ENCODE measurements at places on chromosomes 2 and 18.

DNA sequence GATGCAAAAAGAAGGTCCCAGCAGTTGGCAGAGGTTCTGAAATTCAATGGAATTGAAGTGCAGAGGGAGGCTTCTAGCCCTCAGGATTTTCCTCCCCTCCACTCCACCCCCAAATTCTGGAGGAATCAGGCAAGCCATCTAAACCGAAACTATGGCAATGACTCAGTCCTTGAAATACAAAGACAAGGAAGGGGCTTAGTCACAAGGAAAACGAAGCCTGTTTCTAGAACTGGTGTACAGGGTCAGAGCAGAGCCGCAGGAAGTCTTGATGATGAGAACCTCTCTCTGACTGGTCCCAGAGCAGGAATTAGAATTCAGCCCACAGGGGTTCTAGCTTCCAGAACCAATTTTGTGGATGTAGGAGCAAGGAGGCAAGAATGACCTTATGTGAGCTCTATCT lies 111.7 kb upstream of the SCN1A start:
- DNase-seq = no peak

DNA sequence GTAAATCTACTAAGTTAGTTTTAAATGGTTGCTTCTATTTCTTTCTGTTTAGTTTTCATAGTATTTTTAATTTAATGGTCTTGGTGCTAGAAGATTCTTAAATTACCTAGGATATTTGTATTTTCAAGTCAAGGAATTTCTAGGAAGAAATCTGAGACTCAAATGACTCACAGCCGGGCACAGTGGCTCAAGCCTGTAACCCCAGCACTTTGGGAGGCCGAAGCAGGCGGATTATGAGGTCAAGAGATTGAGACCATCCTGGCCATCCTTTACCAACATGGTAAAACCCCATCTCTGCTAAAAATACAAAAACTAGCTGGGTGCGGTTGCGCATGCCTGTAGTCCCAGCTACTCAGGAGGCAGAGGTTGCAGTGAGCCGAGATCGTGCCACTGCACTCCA lies 95.5 kb downstream of the C2orf74 start:
- no peak for DNase-seq

DNA sequence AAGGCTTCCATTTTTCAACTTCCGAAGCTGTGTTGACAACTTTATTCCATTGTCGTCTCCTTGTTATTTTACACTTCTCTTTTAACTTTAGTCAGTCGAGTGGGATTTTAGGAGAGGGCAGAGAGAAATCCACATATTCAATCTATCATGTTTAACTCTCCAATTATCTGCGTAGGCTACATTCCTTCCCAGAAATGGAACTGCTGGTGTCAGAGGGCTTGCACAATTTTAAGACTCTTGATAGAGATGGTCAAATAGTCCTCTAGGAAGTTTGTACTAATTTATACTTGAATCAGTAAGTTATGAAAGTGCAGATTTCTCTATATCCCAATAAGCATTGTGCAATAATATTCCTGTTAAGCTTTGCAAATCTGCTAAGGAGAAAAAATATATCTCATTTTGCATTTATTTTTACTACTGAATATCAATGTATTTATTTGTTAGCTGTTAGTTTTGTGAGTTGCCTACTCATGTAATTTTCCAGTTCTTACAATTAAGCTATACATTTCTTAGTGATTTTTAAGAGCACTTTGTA lies 95.6 kb downstream of the CYP26B1 start:
- DNase-seq = no peak

DNA sequence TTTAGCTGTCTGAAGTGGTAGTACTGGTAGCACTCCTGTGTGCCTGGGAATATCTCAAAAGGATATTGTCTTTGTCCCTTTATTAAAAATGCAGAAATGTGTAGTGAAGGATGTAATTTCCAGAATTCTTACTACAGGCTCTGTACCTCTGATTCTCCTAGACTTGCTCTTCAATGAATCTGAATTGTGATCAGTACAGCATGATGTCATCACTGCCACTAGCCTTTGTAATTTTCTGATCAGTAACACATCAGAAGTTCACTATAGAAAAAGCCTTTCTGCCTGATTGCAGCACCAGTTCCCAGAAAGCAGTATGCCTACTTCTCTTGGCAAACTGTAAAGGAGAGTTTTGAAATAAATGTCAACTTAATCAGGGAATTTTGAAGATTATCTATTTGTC lies 29.2 kb upstream of the OTOF start:
- DNase-seq = no peak
